Epithelial cell of prostate (primary cell): ENCODE measurements at places on chromosomes 3 and 15.

- no peak for DNase-seq
These were observed 279.7 kb downstream of the PYDC2 start for GRCh38 chr3:191740712-191741111.

- DNase-seq, result no peak
These were observed 18.4 kb downstream of the CTXND1 start for GRCh38 chr15:80233581-80233980.

- no peak for DNase-seq
These were observed 89.5 kb upstream of the IL12A start for GRCh38 chr3:159899166-159899565.

DNA sequence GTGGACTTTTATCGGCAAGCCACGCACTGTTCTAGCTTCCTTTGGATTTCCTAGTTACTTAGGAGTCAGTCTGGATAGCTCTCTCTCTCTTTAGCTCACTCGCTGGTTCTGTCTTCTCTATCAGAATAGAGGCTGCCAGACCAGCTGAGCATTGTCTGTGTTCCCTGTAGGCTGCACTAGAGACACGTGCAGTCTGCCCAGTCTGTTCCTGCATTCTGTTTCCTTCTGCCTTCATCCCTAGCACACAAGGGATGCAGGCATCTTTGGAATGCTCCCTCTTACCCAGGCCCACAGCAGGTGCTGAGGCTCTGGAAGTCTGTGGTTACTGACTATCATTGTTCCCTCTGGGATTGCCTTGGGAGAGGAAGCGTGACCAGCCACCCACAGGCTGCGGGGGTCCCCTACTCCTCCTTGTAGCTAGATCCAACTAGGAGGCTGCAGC, 322.8 kb downstream of the ZNF621 start:
- no peak for DNase-seq

- no peak for DNase-seq
These were observed 25.2 kb downstream of the GOLGA6D start for GRCh38 chr15:75307778-75308390.

DNA sequence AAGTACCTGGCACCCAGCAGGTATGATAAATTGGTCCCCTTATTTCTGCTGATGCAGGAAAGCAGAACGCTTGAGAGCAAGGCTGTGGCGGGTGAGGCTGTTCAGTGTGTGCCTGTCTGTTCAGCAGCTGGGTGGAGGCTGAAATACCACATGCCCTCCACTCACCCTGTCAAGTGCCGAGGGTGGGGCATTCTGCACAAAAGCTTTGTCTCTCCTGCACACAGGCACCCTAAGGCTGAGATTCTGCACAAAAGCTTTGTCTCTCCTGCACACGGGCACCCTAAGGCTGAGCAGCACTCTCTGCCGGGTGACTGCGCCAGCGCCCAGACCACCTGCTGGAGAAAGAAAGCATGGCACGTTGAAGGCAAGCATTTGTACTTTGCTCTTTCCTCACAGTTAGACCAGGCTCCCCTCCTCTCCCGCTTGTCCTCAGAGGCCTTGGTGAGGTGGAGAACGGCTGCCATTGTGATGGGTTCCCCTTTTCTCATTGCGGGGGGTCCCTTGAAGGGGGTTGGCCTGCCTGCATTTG, 97.5 kb downstream of the BDH1 start:
- DNase-seq, result no peak

DNA sequence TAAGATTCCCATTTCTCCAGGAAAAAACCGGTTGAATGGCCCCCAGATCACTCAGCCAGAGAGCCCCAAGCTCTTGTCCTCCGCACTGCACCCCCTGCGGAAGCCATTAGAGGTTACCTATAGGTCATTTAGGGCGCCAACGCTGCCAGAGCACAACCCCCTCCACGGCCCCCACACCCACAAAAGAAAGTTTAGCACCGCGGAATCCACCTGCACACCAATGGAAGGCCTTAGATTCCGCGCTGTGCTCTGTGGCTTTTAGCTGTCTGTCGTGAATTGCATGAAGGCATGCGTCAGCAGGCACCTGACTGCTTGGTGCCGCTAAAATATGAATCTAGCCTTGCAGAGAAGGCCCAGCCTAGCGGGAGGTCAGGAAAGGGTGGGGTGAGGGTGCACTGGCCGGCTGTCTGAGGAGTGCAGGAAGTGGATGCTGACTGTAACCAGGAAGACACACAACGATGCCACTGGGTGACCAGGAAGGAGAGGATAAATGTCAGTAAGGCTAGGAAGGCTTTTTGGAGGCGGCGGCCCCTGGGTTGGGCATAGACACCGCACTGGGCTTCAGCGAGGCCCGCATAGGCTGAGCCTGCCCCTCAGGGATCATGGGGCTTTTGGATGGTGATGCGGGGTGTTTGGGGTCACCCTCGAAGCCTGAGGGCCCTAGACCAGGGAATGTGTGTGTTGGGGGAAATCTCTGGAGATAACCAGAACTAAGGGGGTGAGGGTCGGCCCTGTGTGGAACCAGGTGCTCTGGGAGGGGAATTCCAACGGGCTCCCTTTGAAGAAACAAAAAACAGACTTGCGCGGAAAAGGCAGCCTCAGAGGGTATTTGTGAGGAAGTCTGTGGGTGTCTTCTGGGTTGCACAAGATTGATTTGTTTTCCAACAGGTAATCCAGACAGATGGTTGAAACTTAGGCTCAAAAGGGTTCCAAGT, 976 bp upstream of the NUP210 start:
- DNase-seq, result no peak

DNA sequence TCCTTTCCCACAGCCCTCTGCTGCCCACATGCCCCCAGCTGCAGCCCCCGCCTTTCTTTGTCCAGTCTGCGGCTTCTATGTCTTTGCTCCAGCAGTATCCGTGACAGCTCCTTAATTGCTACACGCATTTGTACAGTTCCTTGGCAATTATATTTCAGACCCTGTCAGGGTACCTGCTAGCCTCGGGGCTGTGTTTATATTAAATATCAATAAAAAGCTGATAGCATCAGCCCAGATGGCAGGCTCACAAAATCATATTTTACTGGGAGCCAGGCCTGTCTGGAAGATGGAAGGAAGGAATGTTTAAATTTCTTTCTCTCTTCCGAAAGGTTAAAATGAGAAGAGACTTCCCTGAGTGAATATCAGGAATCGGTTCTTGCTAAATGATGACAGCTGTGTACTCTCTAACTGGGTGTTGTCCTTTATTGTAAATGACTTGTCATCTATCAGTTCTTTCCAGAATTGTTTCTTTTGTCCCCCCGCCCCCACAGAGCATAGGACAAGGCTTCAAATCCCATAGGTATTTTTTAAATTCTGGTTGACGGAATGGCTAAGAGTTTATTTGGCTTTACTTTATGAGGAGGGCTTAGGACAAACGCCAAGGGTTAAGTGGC, 378.1 kb downstream of the LRTM1 start:
- DNase-seq, result no peak

DNA sequence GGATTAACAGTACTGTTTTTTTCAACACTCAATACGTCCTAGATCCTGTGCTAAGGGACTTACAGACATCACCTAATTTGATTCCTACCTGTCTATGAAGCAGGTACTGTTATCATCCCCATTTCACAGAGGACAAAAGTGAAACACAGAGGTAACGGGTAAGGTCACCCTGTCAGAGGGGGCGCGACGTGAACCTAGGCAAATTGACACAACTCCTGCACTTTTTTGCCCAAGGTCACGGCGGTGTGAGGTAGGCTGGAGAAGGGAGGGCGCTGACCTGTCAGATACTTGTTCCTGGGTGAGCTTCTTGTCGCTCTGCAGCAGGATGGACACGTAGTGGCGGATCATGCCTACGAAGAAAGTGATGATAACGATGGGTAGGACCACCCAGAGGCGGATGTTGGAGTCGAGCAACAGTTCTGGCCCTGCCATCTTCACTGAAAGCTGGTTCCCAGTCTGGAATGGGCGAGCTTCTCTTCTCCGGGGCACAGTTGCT, 363 bp downstream of the EMC3 start:
- DNase-seq, result no peak

DNA sequence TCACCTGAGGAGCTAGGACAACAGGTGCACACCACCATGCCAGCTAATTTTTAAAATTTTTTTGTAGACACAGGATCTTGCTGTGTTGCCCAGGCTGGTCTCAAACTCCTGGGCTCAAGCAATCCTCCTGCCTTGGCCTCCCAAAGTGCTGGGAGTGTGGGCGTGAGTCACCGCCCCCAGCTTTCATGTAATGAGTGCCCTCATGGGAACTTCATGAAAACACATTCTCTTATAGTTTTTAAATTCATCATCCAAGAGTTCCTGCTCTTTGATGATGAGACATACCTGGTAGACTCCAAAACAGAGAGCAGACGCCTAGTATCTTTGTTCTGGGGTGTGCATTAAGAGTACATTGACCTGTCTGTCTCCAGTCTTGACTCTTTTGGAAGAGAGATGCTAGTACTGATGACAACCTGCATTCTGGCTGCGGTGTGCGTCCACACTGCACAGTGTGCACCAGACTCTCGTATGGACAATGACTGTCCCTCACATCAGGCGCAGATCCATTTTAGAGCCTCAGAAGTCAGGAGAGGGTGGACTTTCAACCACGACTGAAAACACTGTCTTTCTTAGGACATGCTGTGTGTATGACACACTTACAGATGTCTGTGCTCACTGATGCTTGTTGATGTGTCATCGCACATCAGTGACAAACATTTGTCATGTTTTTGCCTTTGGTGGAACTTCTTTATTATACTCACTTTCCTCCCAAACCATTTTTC, 2.0 kb downstream of the NRROS start:
- DNase-seq, result no peak
